ENCODE measurements at places on chromosomes 11 and 22.

DNA sequence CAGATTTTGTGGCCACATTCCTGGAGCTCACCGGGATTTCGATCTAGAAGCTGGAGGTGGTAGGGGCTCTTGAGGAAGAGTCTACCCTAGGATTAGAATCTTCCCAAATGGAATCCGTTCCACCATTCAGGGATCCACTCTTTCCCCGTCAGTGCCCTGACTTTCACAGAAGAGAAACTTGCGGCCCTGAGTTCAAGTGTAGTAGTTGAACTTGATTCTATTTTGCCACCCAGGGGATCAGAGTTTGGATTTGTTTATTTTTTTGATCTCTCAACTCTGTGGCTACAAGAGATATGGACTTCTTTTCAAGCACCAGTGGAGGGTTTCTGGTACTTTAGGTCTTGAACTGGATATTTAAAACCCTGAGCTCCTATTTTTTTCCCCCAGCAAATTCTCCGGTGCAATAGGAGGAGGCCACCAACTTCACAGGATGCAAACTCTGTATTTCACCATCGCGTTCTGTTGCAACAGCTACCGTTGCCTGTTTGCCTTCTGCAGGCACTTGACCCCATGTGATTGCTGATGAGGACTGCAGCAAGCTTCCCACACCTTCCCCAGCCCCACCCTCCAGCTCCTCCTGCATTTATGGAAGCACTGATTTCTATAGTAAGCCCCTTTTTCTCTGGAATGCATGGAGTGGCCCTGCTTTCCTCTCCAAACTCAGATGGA, 14.8 kb upstream of the MRGPRF start:
- no peak for DNase-seq

GRCh38 chr11:65961267-65962140, at the start of gene SART1:
SART1 (plus strand) TSS chr11:65961734; CDS start chr11:65961781, 47 bp downstream.
- peak; percentile 98 for DNase-seq

GRCh38 chr22:20998411-20999336, 3.2 kb downstream of the THAP7 start:
- DNase-seq, result no peak

DNA sequence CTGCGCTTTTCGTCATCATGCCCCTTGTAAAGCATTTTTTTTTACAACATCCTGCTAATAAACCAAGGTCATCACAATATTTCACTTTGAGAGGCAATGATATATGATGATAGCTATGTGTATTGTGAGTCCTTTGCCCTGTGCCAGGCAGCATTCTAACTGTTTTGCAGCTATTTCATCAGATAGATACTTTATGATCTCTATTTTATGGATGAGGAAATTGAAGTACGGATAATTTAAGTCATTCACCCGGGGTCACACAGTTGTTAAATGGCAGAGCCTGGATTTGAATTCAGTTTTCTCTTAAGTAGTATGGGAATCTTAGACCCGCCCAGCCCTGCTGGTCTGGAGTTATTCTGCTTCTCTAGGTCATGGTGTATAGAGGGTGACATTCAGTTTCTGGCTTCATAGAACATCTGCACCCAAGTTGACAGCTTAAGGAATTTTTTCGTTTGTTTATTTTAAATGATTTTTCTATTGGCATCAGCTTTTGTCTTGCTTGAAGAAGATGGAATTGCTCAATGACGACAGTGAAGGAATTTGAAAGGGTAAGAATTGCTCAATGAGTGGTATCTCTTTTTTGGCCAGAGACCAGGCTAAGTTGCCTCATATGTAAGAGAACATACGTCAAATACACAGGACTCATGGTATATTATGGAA, 926 bp downstream of the PRR5L start:
- DNase-seq, result no peak

DNA sequence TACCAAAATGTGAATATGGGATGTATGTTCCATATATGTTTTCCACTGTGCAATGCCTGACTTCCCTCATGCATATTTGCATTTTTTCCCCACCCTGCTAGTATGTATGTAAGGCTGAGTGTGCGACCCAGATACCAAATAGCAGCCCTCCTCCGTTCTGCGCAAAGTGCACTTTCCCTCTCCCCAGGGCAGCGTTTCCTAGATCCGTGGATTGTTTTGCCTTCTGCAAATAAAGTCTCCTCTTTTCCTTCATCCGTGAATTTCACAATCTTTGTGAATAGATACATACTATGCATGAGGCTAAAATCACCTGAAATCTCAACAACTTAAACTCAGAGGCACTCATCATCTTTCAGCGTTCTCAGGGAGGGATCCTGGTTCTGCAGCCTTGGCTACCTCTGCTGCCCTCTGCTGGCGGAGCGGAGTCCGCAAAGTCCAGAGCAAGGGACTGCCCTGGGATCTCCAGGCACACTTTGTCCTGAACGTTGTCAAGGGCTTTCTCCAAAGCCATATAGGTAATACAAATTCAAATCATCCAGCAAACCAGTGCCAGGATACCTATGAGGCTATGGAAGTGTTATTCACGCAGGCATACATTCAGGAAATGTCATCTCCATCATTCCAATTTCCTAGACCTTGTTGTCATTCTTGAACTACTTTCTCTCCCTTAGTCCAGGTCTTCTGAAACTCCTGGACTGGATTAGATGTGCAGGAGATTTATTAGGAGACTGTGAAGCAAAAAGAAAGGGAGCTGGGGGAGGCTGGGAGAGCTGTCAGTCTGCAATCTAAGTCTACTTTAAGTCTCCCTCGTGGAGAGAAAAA, 53.1 kb downstream of the CNTF start:
- peak; percentile 90 for DNase-seq

DNA sequence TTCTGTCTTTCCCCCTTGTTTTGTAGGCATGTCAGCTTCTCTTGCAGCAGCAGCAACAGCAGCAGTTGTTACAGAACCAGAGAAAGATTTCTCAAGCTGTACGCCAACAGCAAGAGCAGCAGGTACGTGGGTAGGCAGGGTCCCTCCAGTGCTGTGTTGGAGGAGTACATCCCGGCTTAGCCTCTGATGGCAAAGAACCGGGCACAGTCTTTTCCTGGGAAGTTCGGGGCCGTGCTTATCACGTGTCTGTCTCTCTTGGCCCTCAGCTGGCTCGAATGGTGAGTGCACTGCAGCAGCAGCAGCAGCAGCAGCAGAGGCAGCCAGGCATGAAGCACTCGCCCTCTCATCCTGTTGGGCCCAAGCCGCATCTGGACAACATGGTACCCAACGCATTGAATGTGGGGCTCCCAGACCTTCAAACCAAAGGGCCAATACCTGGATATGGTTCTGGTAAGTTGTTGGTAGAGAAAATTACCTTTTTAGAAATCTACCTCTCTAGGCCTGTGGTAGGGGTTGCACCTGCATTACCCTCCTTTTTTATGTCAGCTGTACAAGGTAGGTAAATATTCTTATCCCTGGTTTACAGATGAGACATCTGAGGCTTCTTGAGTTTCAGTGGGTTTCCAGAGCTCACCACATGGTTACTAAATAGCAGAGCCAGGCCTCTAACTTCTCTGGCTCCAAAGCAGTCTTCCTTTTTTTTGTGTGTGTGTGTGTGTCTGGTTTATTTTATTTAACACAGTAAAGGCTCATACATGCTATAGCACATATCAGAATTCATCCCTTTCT, 45.2 kb upstream of the ADSL start:
- DNase-seq, result no peak

DNA sequence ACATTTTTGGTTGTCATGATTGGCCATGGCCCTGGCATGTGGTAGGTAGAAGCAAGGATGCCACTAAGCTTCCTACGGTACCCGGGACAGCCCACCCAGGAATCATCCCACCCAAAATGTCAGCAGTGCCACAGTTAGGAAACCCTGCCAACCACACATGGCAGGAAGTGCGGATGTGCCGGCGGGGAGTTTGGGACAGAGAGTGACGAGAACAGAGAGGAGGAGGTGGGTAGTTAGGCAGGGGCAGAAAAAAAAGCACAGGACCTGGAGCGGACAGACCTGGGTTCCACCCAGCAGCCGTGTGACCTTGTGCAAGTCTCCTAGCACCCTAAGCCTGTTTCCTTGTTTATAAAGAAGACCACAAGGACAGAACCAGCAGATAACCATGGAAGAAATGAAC, 3.3 kb downstream of the SPI1 start:
- DNase-seq, result no peak

GRCh38 chr11:3962406-3962840, 107.0 kb downstream of the STIM1 start:
- no peak for DNase-seq

GRCh38 chr11:112523951-112524350, 263.3 kb upstream of the PLET1 start:
- DNase-seq, result no peak

GRCh38 chr11:113134626-113135025, 173.4 kb downstream of the NCAM1 start:
- DNase-seq, result no peak

- DNase-seq, result no peak
Measured at GRCh38 chr11:128902515-128903066, 11.4 kb downstream of the KCNJ5 start.

GRCh38 chr11:123103326-123103980, 41.5 kb upstream of the HSPA8 start:
- DNase-seq, result no peak

DNA sequence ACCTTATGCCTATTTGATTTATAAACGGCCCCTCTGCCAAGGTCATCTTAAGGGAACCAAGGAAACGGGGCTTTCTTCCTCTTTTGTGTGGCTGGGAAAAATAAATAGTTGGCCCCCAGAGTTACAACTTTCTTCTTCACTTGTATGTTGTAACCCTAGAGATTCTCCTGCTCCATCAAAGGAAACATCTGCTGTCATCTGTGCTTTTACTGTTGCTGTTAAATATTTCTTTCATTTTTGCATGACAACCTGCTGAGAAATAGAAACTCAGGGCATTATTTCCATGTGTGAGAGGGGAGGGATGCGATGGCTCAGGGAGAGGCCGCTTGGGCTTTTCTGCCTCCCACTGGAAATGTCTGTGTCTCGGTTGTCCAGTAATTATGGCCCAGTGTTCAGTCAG, 21.8 kb upstream of the CDC42EP2 start:
- DNase-seq, result no peak

- no peak for DNase-seq
Measured at GRCh38 chr22:28505416-28506149, 174.1 kb downstream of the TTC28 start.

DNA sequence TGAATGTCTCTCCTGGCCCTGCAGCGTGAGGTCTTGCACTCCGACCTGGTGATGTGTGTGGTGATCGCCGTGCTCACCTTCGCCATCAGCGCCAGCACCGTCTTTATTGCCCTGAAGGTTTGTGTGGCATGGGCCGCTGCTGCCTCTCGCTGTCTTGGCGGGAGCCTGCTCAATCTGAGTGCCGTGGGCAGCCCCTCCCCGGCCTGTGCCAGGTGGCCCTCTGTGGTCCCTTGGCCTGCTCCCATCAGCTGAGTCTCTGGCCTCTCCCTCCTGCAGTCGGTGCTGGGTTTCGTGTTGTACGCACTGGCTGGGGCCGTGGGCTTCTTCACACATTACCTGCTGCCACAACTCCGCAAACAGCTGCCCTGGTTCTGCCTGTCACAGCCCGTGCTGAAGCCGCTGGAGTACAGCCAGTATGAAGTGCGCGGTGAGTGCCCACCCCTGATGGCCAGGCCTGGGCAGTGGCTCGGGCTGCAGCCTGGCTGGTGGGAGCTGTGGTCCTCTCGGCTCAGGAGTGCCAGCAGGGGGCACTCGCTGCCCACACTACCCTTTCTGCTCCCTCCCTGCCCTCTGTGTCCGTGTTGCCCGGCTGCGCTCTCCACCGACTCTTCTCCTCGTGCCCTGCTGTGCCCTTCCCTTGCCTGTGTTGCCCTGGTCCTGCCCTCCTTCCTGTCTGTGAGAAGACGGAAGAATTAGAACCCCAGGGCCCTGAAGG, 10.2 kb downstream of the PCNX3 start:
- peak; percentile 61 for DNase-seq

- no peak for DNase-seq
Measured at GRCh38 chr11:351411-351810, 17.9 kb upstream of the B4GALNT4 start.

DNA sequence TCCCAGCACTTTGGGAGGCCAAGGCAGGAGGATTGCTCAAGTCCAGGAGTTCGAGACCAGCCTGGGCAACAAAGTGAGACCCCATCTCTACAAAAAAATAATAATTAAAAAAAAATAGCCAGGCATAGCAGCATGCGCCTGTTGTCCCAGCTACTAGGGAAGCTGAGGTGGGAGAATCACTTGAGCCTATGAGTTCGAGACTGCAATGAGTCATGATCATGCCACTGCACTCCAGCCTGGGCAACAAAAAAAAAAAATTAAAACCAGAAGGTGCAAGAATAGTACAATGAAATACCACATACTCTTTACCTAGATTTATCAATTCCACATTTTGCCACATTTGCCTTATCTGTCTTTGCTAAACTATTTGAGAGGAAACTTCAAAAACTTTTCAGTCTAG, 8.2 kb downstream of the DPF2 start:
- DNase-seq, result no peak

- no peak for DNase-seq
Measured at GRCh38 chr11:72653649-72654048, 20.6 kb downstream of the PDE2A start.

DNA sequence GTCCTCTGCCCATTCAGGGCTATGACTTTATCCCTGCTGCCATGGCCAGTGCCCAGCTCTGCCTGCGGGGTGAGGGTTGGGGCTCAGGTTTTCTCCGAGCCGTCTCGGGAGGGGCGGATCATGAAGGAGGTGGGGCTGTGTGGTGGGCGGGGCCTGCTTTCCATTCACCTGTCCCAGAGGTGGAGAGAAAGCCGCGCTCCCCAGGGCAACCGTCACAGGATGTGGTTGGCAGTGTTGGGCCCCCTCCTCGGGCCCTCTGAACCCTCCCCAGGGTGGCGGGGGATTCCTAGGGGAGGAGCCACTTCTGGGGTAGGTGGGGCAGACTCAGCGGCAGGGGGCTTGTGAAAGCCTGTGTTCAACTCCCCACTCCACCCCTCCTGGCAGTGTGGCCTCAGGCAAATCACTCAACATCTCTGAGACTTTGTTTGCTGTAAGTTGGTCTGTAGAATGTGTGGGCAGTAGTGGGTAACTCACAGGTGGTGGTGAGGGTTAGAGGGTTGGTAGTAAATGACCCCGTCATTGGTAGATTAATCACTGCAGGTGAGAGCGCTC, 50.3 kb downstream of the CD6 start:
- DNase-seq, result no peak

GRCh38 chr11:80103142-80103859, 662.5 kb upstream of the TENM4 start:
- DNase-seq, result no peak

GRCh38 chr11:12289667-12290476, 87.5 kb upstream of the PARVA start:
- DNase-seq, result no peak

GRCh38 chr22:42511401-42511891, 8.2 kb downstream of the RRP7A start:
- no peak for DNase-seq

All from glutamatergic neuron (in vitro differentiated cells).